ENCODE measurements at places on chromosomes 1 and 21.

GRCh38 chr1:78762113-78762512 is 112.5 kb downstream of the IFI44 start:
- no peak for DNase-seq

GRCh38 chr1:214247501-214248041 is 33.4 kb upstream of the SMYD2 start:
- DNase-seq: no peak

DNA sequence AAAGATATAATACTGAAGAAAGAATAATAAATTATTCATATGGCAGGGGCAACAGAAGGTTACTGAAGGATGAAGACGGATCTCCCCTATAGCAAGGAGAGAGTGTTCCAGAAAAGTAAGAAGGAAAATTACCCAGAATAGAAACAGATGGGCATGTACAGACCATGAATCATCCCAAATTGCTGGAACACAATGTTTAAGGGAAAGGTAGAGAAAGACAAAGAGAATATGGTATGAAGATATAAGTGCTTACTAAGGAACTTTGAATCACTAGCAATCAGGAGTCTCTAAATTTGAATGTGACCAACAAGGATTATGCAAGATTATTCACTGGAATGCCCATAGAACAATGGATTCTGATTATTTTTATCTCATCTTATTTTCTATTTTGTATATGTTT is 375.4 kb downstream of the COL11A1 start:
- no peak for DNase-seq

DNA sequence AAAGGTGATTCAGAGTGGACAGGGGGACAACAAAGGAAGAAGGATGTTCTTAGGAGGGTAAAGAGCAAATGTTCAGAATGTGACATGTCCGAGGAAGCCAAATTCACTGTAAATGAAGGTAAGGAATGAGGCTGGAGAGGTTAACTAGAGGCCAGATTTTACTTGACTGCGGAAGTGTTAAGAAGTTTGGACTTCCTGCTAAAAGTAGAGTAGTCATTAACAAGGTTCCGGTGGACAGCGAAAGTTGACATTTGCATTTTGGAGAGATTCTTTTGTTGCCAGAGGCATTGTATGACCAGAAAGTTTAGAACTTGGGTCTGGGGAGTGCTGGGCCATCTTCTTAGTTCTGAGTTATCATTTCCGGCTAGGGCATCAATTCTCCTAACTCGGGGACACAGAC is 7.2 kb upstream of the ERRFI1 start:
- DNase-seq: no peak

DNA sequence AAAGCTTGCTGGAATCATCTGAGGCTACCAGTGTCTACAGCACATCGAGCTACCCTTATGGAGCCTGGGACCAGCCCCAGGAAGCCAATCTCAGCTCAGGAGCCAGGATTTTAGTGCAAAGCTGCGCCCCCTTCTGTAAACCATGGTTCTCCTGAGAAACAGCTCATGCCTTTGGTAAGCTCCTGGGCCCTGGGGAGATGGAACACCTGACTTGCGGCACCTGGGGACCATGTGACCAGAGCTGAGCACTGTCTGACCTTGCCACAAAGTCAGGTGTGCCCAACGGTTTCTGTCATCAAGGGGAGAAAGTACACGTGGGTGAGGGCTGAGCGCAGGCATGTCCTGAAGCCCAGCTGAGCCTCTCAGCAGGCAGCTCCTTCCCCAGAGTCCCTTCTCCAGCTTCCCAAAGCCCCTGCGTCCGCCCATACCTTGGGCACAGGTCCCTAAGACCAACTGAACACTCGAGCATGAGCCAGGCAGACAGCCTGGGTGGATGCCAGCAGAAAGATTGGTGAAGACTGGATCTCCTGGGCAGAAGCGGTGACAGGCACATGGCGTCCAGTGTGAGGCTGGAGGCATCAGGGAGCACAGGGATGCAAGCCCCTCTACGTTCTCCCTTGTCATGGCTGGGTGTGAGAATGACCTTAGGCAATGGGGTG is 57.9 kb upstream of the TENT5B start:
- no peak for DNase-seq

GRCh38 chr1:162732566-162733335 is 57.8 kb upstream of the HSD17B7 start:
- no peak for DNase-seq

- DNase-seq: no peak
Observed at GRCh38 chr1:68197461-68197860, 34.9 kb downstream of the WLS start.

- DNase-seq: no peak
Observed at GRCh38 chr1:19879661-19880060, 2.5 kb upstream of the OTUD3 start.

DNA sequence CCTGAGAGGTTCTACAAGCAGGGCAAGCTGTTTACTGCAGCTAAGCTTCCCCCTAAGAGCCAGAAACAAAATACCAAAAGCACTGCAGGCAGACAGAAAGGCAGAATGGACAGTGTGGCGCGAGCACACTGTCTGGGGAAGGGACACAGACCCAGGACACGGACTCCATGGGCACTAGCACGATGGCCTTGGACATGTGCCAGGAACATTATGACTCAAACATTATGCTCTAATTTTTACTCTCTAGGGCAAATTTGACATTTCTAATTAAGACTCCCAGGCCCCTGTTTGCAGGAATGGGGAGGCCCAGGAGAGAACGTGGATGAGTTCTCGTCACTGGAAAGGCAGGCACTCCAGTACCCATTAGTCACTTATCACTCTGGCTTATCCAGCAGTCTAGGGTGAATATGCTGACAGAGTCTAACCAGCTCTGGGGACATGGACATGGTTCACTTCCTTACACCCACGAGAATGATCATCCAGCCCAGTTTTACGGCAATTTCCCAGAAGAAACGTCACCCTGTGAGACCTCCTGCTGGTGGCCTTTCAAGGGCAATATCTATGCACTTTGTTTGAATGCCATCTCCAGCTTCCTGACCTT is 45.1 kb downstream of the CAPN8 start:
- DNase-seq: no peak

GRCh38 chr1:172220376-172220775 is 200.1 kb upstream of the C1orf105 start:
- no peak for DNase-seq

GRCh38 chr1:100769906-100770646 is 50.5 kb downstream of the VCAM1 start:
- DNase-seq: no peak
